ENCODE measurements at places on chromosomes 7 and 10.

DNA sequence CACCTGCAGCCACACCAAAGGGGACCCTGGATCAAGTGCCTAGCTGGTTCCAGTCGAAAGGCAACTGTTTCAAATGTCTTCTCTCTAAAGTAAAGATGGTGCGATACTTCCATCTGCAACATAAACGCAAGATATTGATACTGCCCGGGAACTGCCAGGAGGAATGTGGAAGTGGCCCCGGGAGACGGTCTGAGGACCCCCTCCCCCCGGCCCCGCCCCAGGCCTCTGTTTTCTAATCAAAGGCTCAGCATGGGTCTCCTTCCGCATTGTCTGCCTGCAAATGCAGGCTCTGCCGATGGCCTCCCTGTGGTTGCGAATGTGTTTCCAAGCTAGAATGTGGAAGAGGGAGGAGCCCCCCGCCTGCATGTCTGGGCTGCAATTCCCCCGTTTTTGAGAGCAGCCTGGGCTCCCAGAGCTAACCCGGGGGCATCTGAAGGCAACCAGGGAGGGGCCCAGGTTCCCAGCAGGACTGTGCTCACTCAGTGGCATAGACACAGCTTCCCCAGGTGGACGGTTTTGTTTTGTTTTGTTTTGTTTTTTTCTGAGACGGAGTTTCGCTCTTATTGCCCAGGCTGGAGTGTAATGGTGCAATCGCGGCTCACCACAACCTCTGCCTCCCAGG is 223.9 kb upstream of the PPP2R2D start:
- peaks cover 7% of the 10 kb centered on the region for H3K36me3 ChIP-seq
- peaks cover 56% of the 10 kb centered on the region for H3K4me1 ChIP-seq
- H3K4me3 ChIP-seq: no peak overlapping the region
- no peak overlapping the region for H3K27ac ChIP-seq

DNA sequence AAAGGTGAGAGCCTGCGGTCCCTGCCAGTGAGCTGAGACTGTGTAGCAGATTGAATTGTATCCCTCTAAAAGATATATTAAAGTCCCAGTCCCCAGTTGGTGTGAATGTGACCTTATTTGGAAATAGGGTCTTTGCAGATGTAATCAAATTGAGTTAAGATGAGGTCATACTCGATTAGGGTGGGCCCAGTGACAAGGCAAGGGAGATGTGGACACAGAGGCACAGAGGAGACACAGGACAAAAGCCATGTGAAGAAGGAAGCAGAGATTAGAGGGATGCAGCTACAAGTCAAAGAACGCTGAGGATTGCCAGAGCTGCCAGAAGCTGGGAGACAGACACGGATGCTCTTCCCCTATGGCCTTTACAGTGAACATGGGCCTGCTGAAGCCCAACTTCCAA is 104.3 kb downstream of the CLEC2L start:
- no peaks in the 10 kb centered on the region for H3K27me3 ChIP-seq
- no peak overlapping the region for H3K27ac ChIP-seq
- no peak overlapping the region for H3K4me3 ChIP-seq

DNA sequence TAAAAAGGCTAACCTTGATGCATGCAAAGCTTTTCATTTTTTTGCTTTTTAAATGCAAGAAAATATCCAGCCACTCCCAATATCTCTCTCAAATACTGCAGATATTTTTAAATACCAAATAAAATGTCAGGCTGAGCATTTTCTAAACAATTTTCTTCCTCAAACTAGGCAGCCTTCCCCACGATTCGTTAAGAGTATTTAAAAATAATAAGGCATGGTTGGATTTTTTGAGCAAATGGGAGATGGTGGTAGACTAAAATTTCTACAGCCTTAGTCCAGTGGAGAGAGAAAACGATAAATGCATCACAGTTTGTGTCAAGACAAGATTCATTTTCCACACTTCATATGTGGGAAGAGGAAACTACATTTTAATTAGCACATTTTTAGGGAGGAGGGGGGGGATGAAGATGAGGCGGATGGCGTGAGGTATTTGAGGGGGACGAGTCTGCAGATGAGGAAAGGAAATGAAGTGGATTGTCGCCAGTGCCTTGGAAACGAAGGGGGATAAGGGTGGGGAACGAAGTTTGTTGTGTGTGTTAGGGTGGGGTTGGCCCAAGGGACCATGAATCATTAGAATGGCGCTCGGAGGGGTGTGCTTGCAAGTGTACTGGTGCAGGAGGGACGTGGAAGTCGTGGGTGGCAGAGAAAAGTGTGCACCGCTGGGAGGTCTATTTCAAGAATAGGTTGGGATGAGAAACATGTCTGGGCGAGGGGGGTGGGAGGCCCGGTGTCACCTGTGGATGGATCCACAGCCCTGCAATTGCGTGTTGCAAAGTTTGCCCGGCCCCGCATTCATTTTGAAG is 1.2 kb upstream of the ADD3 start:
- no peaks in the 10 kb centered on the region for H3K27me3 ChIP-seq
- peaks cover 48% of the 10 kb centered on the region for H3K4me1 ChIP-seq
- no peak overlapping the region for H3K4me3 ChIP-seq
- no peak overlapping the region for H3K27ac ChIP-seq

DNA sequence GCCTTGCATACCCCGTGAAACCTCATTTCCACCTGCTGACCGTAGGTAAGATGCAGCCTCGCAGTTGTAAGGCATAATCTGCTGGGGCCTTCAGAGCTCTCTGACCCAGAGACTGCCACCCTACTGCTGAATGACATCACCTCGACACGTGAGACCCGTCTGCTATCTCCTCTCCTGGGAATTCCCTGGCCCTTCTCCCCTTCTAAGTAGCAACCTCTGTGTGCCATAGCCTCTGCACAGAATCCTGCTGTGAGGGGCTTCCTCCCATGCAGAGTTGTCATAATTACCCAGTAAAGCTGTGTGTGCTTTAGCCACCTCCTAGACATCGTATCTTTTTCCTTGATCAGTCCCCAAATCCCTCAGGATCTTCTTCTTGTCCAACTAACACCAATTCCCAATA is 106.7 kb downstream of the CACNB2 start:
- H3K27ac ChIP-seq: no peak overlapping the region
- peaks cover 5% of the 10 kb centered on the region for H3K36me3 ChIP-seq
- no peak for DNase-seq
- H3K4me1 ChIP-seq: peaks cover 13% of the 10 kb centered on the region

GRCh38 chr7:29077854-29078253 is 68.5 kb downstream of the CPVL start:
- no peak for DNase-seq
- H3K4me1 ChIP-seq: peaks cover 27% of the 10 kb centered on the region
- H3K36me3 ChIP-seq: peaks cover 9% of the 10 kb centered on the region
- H3K4me3 ChIP-seq: no peak overlapping the region

DNA sequence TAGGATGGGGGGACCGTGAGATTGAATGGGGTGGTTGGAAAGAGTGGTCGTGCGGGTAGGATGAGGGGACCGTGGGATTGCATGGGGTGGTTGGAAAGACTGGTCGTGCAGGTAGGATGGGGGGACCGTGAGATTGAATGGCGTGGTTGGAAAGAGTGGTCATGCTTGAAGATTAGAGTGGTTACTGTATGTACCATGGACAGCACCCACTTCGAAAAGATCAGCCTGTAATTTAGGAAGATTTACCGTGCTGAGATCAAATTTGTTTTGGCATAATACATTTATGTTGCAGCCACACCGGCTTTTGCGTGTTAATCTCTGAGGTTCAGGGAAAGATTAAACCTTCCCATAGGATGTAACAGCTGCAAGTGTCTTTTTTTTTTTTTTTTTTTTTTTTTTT is 495.2 kb upstream of the ADARB2 start:
- no peaks in the 10 kb centered on the region for H3K4me1 ChIP-seq
- no peak overlapping the region for H3K27ac ChIP-seq
- no peak for DNase-seq
- no peaks in the 10 kb centered on the region for H3K36me3 ChIP-seq

GRCh38 chr10:3401491-3401938 is 228.9 kb upstream of the PITRM1 start:
- H3K4me1 ChIP-seq: peaks cover 47% of the 10 kb centered on the region
- H3K36me3 ChIP-seq: no peaks in the 10 kb centered on the region
- DNase-seq: no peak
- no peak overlapping the region for H3K27ac ChIP-seq
- peaks cover 5% of the 10 kb centered on the region for H3K27me3 ChIP-seq
- H3K4me3 ChIP-seq: no peak overlapping the region

- DNase-seq: no peak
- no peak overlapping the region for H3K4me3 ChIP-seq
- no peaks in the 10 kb centered on the region for H3K4me1 ChIP-seq
- no peaks in the 10 kb centered on the region for H3K36me3 ChIP-seq
- no peaks in the 10 kb centered on the region for H3K27me3 ChIP-seq
- no peak overlapping the region for H3K27ac ChIP-seq
Measured at GRCh38 chr7:118013252-118014010, 140.2 kb upstream of the CTTNBP2 start.
